ENCODE measurements at places on chromosomes 13 and 19.

GRCh38 chr13:47206111-47206510 lies 309.3 kb upstream of the HTR2A start:
- DNase-seq = no peak

GRCh38 chr13:51396352-51396751 lies 56.5 kb downstream of the INTS6 start:
- no peak for DNase-seq

DNA sequence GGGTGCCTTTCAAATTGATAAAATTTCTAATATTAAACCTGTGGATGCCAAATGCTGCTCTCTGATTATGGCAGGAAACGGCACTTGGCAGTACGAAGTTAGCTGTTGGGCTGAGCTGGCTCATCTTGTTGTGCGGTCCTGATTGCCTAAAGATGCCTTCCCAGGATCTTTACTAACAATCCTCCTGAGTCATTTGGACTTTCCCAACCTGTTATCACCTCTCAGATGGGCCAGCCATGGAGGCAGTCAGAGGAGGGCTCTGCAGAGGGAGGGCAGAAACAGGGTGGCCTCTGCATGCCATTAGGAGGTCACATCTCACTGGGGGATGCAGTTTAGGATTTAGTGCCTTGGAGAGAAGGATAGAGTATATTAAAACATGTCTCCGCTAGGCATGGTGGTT lies 27.3 kb downstream of the ALOX5AP start:
- DNase-seq = no peak

DNA sequence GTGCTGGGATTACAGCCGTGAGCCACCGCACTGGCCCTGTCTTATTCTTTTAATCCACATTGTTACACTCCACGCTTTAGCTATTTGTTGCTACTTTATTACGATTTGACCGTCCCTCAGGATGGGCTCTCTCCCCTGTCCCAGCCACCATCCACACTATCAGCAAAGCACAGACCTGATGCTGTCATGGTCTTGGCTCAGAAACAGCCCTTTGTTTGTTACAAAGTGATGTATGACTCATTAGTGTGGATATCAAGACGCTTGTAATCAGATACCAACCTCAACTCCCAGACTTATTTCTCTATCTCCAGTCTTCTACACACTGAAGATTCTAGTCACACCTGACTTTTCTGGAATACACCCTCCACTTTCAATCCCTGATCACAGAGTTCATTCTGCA lies 84.6 kb upstream of the FREM2 start:
- no peak for DNase-seq

All from germinal center (tissue), 1 donor.